Hematopoietic multipotent progenitor cell treated with erythropoietin and hydrocortisone succinate and interleukin-3 and kit ligand, for 15 days (in vitro differentiated cells): ENCODE measurements at places on chromosomes 3 and 15.

DNA sequence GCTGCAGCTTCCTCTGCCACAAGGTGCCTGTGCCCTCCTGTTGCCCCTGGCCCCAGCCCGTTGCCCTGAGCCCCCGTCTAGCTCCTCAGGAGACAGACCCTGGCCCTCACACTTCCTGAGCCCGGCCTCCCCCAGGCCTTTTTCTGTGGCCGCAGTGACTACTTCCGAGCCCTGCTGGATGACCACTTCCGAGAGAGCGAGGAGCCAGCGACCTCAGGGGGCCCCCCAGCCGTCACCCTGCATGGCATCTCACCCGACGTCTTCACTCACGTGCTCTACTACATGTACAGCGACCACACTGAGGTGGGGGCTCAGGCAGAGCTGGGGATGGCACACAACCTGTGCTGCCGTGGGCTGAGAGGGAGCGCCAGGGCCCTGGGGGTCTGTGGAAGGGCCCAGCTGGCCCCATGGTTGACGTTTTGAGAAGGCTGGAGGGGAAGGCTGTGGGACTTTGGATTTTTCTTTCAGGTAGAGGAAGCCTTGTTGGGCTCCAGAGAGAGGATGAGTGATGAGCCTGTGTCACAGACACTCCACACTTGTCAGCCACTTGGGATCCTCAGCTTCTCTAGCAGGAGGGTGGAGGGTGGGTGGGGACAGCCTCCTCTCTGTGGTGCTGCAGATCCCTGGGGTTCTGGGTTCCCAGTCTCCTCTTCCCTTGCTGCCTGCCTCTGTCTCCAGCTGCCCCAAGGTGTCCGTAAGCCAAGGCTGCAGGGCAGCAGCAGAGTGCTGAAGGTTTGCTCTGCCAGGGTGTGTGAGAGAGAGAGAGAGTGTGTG lies 5.0 kb downstream of the ABTB1 start:
- DNase-seq, result no peak

DNA sequence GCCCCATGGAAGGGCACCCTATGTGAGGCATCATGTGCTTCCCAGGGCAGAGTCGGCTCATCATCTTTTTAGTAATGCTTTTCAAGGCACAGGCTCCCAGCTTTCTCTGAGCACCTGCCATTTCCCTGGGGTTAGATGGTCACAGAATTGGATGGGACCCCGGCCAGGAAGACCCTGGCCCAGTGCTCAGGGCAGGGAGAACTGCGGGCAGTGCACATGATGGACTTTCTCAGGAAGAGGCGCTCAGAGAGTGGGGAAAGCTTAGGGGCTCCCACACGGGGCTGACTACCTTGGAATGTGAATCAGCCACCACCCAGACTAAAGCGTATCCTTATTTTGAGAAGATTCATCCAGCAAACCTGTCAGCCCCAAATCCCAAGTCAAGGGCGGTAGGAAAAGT lies 16.5 kb upstream of the SKOR1 start:
- DNase-seq, result no peak

- no peak for DNase-seq
Observed at GRCh38 chr15:54289590-54290136, 311.4 kb downstream of the UNC13C start.

GRCh38 chr15:51600114-51600513 lies 22.5 kb downstream of the DMXL2 start:
- DNase-seq, result no peak

GRCh38 chr15:67813104-67813634 lies 12.1 kb upstream of the SKOR1 start:
- DNase-seq, result no peak
